ENCODE measurements at places on chromosomes 6 and 20.

GRCh38 chr6:80249897-80250296 lies 143.4 kb downstream of the BCKDHB start:
- DNase-seq: no peak

- no peak for DNase-seq
Observed at GRCh38 chr20:59611286-59611685, 6.9 kb downstream of the PHACTR3 start.

- no peak for DNase-seq
Observed at GRCh38 chr6:44404022-44404714, 16.7 kb downstream of the CDC5L start.

GRCh38 chr6:98601716-98602115 lies 232.7 kb upstream of the POU3F2 start:
- DNase-seq: no peak

DNA sequence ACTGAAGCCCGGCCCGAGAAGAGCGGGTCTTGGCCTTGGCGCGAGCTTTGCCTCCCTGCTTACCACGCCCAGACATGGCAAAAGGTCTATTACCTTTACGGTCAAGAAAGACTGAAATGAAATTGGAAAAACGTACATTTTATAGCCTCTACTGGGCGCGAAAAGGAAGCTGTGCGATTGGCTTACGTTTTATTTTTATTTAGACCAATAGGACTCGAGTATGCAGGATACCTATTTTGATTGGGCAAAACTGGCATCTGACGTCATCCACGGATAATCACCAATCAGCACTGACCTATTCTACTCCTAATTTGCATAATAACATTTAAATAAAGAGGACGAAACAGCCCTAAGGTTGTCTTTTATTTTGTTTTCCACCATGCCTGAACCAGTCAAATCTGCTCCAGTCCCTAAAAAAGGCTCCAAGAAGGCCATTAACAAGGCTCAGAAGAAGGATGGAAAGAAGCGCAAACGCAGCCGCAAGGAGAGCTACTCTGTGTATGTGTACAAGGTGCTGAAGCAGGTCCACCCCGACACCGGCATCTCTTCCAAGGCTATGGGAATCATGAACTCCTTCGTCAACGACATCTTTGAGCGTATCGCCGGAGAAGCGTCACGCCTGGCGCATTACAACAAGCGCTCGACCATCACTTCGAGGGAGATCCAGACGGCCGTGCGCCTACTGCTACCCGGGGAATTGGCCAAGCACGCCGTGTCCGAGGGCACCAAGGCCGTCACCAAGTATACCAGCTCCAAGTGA lies 97.4 kb downstream of the OR2B2 start:
- DNase-seq: peak; percentile 36

GRCh38 chr6:149451376-149452036 lies 33.3 kb downstream of the ZC3H12D start:
- no peak for DNase-seq
